ENCODE measurements at places on chromosomes 2 and 18.

DNA sequence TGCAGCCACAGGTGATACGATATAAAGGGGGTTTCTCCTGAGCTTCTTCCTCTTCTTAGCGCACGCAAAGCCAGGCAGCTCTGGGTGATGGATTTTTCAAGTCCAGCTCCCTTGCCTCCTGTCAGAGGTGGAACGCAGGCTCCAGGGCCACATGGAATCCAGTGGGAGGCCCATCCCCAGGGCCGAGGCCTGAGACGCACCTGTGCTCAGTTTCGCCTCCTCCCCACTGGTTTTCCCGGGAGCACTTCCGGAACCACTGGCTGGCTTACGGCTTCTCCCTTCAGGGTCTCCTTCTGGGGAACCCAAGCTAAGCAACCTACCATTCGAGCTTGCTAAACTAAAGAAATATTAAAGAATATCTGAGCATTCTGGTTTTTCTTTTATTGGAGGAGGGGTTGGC is 63.6 kb downstream of the TRAPPC12 start:
- DNase-seq, result no peak

- DNase-seq, result no peak
Measured at GRCh38 chr2:64699712-64700111, 46.0 kb upstream of the SERTAD2 start.

GRCh38 chr2:37825586-37825985 is 99.5 kb upstream of the RMDN2 start:
- DNase-seq, result no peak

DNA sequence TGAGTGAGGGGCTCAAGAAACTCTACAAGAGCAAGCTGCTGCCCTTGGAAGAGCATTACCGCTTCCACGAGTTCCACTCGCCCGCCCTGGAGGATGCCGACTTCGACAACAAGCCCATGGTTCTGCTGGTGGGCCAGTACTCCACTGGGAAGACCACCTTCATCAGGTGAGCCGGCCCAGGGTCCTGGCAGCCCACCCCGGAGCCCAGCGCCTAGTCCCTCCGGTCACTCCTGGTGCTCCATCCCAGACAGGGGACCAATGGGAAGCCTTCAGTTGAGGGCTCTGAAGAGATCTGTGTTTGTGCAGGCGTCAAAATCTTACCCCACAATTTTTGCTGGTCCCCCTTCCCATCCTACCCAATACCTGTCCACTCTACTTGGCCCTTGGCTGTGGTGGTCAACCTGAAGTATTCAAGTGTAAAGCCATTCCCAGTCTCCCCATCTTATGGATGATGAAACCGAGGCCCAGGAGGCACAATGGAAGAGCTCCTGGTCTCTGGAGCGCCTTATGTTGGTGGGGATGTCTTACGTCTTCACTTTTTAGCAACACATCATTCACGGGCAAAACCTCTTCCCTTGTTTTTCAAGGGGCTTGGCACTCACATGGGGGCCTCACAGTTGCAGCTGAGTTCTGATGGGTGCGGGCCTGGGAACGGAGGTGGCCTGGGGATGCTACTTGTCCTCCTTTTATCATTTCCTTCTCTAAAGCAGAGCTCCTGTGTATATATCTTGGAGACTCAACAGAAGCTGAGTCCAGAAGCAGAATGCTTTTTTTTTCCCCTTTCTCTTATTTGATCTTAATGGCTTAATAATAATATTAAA is 941 bp downstream of the EHD3 start:
- no peak for DNase-seq

GRCh38 chr2:231376857-231377256 is 18.7 kb upstream of the B3GNT7 start:
- DNase-seq, result no peak

All from NCI-H1105 (cell line).